NCI-H1048 (cell line): ENCODE measurements at places on chromosomes 12 and 14.
A peak's percentile ranks its signal among the peaks of the same experiment; 100 is the strongest.

GRCh38 chr14:101442451-101442850 is 118.8 kb upstream of the DIO3 start:
- DNase-seq, result no peak

GRCh38 chr12:30990776-30991175 is 64.2 kb downstream of the TSPAN11 start:
- no peak for DNase-seq

GRCh38 chr14:101635749-101636560 is 74.7 kb downstream of the DIO3 start:
- DNase-seq, result no peak

DNA sequence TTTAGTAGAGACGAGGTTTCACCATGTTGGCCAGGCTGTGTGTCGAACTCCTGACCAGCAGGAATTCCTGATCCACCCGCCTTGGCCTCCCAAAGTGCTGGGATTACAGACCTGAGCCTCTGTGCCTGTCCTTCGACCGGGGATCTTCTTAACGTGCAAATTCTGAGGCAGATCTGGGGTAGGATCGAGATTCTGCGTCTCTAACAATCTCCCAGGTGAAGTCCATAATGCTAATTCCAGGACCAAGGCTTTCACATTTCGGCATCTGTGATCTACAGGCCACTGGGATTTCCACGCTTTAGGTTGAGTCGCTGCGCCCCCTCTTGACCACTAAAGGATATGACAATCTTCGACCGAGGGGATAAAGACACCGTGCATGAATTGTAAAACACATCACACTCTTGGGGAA is 24.8 kb downstream of the FOS start:
- DNase-seq, result peak; percentile 50

GRCh38 chr12:42143452-42144157 is 1.1 kb downstream of the GXYLT1 start:
- no peak for DNase-seq

DNA sequence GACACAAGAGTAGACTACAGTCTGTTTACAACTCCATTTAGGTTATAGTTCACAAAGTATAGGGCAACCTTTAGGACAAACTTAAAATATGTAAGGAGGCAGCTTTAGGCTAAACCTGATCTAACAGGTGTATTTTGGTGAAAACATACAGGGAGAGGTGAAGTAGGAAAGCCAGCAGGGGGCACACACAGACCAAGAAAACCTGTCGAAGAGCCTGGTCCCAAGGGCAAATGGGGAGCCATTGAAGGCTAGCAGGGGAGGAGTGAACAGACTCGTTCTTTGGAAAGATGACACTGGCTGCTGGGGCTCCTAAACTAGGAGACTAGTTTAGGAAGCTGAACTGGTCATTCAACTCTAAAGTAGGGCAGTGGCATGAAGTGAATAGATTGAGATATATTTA is 138.8 kb upstream of the WSCD2 start:
- DNase-seq, result no peak

- DNase-seq, result no peak
These were observed 265.6 kb downstream of the TMEM117 start for GRCh38 chr12:44101475-44101874.

DNA sequence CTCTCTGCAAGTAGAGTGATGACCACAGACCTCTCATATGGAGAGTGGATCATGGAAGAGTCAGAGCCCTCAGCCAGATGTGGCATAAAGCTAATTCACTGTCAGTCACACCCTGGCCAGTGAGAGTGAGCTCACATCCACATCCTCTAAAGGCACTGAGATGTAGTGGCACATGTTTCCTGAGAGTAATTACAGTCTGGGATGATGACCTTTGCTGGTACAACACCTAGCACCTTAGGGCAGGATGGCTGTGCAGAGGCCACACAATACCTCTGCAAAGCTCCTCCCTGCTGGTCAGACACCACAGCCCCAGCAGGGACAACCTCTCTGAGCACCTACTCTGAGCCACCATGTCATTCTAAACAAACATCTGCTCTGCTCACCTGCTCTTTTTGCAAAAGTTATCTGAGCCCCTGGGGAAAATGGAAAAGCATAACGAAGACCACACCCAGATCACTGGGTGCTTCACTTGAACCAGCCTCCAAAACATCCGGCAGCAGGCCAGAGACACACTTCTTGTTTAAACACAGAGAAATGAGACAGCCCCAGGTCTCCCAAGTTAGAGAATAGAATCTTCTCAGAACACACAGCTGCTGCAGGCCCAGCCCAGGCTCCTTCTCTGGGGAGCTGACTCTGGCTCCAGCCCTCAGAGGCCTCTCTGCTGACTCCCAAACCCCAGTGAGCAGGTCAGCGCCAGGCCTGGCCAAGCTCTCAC is 30.3 kb downstream of the PITPNM2 start:
- no peak for DNase-seq
